Upper lobe of left lung (tissue), 6 donors: ENCODE measurements at places on chromosomes 5 and 9.

GRCh38 chr5:1856596-1857255, 26.0 kb downstream of the IRX4 start:
- DNase-seq: peak; percentile 62

DNA sequence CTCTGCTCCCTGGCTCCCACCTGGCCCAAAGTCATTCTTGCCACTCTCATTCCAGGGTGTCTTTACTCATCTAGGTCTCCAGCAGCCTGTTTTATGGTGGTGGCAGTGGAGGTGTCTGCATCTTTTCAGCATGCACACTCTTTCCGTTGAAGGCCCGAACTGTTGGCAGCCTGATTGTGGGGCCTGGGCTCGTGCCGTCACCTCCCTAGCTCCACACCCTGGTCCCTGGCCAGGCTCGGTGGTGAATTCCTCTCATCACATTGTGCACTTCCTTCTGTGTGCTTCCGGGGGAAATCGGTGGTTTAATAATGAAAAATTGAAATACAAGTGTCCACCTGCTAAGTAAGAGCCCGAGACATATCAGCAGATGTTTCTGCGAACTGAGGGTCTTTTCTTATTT, 214.3 kb downstream of the TRIO start:
- DNase-seq: no peak

DNA sequence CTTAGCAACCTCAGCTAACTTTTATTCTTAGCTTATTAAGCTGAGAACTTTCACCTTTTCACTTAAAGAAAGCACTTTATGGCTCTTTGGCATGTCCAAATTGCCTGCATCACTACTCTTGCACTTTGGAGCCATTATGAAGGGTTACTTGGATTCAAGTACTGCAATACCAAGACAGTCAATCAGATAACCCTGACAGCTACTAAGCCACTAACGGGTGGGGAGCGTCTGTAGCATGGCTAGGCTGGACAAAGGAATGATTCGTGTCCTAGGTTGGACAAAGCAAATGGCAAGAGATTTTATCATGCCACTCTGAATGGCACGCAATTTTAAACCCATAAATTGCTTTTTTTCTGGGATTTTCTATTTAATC, 39.6 kb downstream of the TRPM6 start:
- no peak for DNase-seq

DNA sequence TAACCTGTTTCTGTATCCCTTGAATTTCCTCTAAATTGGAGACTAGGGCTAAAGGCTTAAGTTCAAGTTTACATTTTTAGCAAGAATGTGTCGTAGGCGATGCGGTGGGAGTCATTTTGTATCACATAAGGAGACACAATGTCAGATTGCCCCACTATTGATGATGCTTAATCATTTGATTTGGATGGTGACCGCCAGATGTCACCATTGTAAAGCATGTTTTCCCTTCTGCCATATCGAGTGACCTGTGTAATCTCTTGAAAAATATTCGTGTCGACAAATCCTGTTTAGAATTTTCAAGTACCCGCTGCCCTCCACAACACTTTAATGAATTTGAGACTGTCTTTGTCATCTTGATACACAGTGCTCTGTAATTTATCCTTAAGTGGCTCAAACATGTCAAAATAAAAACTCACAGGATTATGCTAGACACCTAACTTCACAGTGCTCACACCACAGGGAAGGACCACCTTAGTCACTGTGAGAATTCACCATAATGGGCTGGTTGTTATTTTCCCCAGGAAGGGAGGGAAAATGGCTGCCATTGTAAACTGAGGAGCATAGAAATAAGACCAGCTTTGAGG, 34.5 kb upstream of the SLC46A2 start:
- DNase-seq: no peak

GRCh38 chr5:105952875-105953274, 1717.9 kb downstream of the EFNA5 start:
- DNase-seq: no peak

DNA sequence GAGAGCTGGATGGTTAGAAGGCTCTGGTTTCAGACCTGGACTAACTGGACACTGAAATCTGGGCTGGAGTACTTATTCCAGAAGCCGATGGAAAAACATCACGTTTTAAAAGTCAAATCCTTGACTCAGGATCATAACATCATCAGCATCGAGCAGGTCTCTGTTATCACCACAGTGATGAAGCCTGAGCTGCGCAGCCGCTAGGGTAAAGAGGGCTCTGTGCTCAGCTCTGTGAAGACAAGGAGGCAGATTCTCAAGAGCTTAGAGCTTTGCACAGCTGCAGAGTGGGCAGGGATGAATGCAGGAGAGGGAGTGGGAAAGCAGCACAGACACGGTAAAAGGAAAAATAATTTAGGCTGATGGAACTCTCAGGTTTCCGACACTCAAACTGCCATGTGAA, 208.8 kb upstream of the TAS2R1 start:
- no peak for DNase-seq

GRCh38 chr5:119529811-119530210, 77.5 kb downstream of the HSD17B4 start:
- DNase-seq: no peak

- DNase-seq: peak; percentile 59
Observed at GRCh38 chr9:135887585-135888050, 19.7 kb downstream of the CAMSAP1 start.
